ENCODE measurements at places on chromosomes 7 and 10. TPM values are rescaled to one million over a fixed set of nuclear protein-coding genes. Genes with fewer than 3 reads are reported as not detected.

The SFRP4 gene
- not detected for total RNA-seq

The RHOBTB1 gene
- 51.6 TPM for total RNA-seq

The CFAP69 gene
- 2.6 TPM for total RNA-seq

The ERVW-1 gene
- total RNA-seq, result not detected

The MOGAT3 gene
- not detected for total RNA-seq

The SYT15 gene
- total RNA-seq, result 0.10 TPM

The PIK3CG gene
- total RNA-seq, result 17.3 TPM
